PC-9 (cell line): ENCODE measurements at places on chromosomes 1 and 21. TPM values are rescaled to one million over a fixed set of nuclear protein-coding genes. Genes with fewer than 3 reads are reported as not detected.

GRCh38 chr1:196143602-196144342 is 464.5 kb downstream of the KCNT2 start:
- DNase-seq = no peak

GRCh38 chr1:240352769-240353168 is 259.2 kb downstream of the GREM2 start:
- DNase-seq = no peak

GRCh38 chr1:19043579-19044443 is 87.3 kb upstream of the IFFO2 start:
- no peak for DNase-seq

DNA sequence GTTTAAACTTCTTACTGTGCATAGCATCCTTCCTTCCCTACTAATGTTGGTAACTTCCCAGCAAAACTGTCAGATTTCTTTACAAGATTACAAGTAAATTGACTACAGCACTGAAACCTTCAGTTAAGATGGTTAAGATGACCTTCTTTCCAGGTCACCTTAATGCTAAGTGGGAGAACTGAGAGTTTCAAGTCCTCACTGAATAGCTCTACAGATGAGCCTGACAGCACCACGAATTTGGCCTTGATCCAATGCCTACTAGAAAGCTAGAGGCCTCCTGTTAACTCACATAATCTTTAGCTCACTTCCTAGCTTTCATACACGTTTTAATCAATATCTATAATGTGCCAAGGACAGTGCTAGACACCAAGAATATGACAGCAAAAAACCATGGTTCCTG is 276.0 kb upstream of the PLD5 start:
- DNase-seq = no peak

The IGSF21 gene
- not detected in 2 replicates for total RNA-seq

DNA sequence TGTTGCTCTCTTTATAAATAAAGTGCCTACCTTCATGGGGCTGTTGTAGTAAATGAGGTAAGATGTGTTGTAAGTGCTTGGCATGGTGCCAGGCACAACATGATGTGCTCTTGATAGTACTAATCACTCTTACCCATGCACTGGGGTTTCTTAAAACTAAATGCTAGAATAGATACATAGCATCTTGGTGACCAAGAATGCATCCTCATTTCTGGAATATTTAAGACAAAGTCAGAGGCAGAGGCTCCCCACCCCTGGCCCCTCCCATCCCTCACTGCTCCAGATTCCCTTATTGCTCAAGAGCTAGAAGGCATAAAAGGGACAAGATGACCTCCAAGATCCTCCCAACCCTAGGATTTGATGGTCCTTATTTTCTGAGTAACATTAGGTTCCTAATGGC is 61.3 kb downstream of the GLUL start:
- DNase-seq = no peak

The CLDN17 gene
- not detected in 2 replicates for total RNA-seq

DNA sequence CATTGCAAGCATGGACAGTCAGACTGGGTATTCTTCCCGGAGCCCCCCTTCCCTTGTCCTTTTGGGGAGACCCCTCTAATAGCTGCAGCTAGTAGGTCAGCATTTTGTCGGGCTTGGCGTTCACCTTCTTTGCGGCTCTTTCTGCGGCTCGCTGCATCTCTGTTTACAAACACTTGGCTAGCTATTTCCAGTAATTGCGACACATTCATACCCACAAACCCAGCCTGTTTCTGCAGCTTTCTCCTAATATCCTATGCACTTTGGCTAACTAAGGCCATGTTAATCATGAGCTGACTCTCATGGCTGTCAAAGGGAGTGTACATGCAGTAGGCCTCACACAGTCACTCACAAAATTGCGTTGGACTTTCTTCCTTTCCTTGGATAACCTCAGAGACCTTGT is 716.4 kb downstream of the AMY1C start:
- no peak for DNase-seq

DNA sequence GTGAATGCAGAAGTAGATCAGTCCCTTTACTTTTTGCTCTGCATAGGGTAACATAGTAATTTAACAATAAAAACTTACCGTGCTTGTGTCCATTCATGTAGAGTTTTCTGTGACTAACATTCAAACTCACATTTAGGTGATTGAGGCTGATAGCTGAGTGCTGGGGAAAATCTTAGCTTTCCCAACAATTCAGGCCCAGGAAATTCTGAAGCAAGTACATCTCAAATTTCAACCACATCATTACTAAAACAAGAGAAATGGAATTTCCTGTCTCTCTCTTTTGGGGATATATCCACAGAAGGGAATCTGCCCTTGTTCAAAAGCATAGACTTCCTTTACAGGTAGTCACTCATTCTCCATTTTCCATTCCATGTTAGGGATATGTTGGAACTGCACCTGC is 33.1 kb upstream of the C1orf146 start:
- DNase-seq = no peak

DNA sequence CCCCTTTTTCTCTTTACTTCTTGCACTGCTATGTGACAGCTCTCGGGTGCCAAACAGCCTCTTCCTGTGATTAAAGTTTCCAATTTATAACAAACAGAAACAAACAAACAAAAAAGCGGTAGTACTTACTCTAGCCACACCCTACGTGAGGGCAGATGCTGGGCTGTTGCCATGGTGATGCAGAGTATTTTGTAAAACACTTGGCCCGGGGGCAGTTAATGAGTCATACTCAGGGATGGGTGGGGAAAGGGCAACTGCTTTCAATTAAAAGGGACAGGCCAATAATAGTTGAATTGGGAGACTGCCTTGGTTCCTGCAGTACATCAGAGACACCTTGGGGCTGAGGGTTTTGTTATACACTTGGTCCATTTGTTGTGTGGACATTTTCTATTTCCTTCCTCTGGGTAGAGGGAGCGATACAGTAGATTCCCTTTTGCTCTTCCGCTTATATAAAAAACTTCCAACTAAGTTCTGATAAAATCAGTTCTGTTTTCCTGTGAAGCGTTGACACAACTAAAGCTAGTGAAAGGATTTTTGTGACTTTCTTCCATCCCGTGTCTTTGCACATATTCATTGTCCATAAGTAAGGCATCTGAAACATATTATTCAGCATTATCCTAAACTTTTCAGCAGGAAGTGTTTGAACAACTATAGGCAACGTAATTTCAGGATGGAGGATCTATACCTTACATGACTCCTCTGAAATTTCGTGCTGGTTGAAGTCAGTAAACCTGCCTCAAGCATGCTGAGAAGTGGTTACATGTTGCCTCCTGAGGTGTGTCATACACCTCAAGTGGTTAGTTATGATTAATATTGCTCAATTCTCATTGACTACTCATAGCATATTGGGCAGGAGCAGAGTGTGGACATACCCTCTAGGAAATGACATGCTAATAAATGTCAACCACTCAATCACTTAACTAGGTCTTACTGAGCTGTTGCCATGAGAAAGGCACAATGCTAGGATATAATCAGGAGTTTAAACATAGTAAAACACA is 36.7 kb upstream of the THEM4 start:
- peak; percentile 97 for DNase-seq

DNA sequence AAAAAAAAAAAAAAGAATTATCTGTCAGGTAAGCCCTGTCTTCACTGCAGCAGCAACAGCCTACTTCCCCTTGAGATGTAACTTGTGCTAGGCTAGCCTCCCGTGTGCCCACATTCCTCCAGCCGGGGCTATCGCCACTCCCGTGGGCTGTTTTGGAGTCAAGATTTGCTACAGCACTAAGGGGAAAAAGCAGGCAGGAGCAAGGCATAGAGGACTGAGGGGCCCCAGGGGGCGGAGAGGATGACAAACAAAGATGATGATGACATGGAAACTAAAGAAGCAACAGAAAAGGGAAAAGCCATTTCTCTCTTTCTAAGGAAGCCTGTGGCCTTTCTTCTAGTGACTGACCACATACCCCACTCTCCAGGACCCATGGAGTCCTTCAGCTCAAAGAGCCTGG is 1.9 kb downstream of the TNFAIP8L2 start:
- no peak for DNase-seq

DNA sequence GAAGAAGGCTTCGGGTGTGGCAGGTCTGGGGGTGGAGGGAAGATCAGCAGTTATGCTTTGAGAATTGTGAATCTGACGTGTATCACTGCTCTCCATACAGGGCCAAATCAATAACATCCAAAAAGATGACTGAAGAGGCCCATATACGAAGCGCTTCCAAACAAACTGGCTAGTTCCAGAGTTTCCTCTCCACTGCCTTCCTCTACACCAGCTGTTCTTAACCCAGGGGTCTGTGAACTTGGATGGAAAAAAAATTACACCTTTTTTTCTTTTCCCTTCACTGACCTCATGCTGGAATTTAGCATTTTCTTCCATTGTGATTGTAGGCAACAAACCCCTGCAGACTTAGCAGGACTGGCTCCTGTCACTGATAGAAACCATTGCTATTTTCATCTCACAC is 77.1 kb upstream of the NBL1 start:
- DNase-seq = no peak

The GUCA2A gene
- not detected in 2 replicates for total RNA-seq

- no peak for DNase-seq
Measured at GRCh38 chr1:228849011-228849541, 113.8 kb downstream of the RHOU start.

The OR2M3 gene
- total RNA-seq = 0.20 and 0.35 TPM in 2 replicates

GRCh38 chr1:54413295-54413694 is 7.1 kb upstream of the SSBP3 start:
- DNase-seq = no peak

DNA sequence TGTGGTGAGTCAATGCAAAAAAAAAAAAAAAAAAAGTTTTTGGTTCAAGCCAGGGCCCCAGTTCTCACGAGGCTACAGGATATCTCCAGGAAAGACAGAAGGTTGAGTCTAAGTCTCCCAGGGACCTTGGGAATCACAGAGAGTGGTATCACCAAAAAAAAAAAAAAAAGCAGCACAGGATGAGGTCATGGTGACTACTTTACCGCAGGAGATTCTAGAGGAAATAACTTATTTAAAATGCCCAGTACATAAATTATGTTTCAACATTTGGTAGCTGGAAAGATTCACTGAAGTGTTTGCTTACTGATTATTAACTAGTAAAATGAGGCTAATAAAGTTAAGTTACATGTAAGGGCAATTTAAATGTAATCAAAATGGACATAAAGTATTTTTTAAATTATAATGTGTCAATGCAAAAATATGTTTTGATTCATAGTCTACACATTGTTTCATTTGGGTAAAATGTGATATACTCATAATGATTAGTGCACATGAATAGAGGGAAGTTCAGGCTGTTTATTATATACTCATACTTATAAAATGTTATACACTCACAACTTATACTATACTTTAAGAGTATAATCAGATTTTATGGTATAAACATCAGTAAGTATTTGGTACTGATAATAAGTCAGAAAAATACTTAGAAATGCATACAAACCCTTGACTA is 84.1 kb downstream of the PLPPR5 start:
- no peak for DNase-seq

- DNase-seq = no peak
Measured at GRCh38 chr1:245656189-245656717, 501.5 kb downstream of the KIF26B start.

DNA sequence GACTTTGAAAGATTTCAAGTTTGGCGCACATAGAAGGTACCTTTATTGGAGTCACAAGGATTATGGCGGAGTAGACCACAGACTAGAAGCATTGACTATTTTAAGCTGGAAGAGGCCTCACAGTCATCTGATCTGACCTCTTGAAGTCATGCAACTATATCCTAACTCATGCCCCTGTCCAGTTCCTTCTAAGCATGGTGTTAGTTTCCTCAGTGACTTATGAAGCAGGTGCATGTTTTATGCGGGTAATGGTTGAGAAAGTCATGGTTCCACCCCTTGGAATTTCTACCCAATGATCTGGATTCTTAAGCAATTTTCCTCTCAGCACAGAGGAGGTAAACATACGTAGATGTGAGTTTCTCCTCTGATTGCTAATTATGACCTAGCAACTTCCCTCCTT is 11.7 kb downstream of the OLFML3 start:
- no peak for DNase-seq
